ENCODE measurements at places on chromosomes 7 and 10. TPM values are rescaled to one million over a fixed set of nuclear protein-coding genes. Genes with fewer than 3 reads are reported as not detected.

DNA sequence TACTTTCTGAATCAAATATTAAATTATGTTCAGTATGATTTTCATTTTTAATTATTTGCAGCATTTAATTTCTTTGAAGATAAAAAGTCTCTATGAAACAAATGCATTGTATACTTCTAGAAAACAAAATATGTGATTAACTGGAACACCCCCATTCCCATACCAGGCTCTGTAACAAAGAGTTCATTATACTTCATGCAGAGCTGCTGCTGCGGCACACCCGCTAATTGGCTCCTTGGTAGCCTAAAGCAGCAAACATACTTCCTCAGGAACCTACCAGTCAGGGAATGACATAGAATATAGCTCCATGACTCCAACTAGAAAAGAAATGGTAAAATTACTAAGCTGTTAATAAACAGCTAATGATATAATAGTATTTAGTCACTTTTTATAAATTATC is 19.3 kb downstream of the RAB11FIP2 start:
- DNase-seq, result peak; percentile 20

DNA sequence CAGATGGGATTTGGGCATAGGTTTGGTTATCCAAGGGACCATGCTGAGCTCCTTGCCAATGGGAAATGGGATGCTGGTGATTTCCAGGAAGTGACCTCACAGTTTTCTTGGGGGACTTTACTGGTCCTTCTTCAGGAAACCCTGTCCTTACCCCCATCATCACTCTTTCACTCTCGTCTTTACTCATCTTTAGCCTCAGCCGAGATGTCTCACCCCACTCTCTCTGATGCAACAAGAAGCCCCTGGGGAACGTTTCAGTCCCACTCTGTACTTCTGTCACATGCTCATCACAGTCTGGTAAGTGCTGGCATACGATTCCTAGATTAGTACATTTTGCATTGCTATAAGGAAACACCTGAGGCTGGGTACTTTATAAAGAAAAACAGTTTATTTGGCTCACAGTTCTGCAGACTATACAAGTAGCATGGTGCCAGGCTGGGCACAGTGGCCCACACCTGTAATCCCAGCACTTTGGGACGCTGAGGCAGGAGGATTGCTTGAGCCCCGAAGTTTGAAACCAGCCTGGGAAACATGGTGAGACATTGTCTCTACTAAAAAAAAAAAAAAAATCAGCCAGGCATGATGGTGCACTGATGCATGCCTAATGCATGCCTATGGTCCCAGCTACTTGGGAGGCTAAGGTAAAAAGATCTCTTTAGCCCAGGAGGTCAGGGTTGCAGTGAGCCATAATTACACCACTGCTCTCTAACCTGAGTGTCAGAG is 63.5 kb upstream of the VKORC1L1 start:
- DNase-seq, result no peak

DNA sequence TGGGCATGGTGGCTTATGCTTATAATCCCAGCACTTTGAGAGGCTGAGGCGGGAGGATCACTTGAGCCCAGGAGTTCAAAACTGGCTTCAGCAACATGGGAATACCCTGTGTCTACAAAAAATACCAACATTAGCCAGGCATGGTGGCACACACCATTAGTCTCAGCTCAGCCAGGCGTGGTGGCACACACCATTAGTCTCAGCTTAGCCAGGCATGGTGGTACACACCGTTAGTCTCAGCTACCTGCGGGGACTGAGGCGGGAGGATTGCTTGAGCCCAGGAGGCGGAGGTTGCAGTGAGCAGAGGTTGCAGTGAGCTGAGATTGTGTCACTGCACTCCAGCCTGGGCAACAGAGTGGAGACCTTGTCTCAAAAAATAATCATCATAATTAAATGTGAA is 9.0 kb downstream of the LRRC27 start:
- peak; percentile 6 for DNase-seq

Gene DGKI
- 0.68 TPM for total RNA-seq

DNA sequence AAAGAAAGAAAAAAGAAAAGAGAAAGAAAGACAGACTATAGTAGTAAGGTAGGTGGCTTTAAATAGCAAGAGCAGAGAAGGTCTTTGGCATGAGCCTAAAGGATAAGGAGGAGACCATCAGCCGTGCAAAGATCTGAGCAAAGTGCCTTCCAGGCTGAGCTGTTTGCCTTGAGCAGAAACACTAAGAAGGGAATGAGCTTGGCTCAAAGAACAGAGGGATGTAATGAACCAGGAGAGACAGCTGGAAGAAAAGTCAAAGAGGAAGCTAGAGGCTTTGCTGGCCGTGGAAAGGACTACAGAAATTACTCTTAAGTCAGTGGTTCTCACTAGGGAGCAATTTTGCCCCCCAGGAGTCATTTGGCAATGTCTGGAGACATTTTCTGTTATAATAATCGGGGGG is 228.6 kb downstream of the FGFR2 start:
- no peak for DNase-seq

GRCh38 chr10:95288303-95288702 is 2.5 kb downstream of the PDLIM1 start:
- DNase-seq, result no peak

- no peak for DNase-seq
Measured at GRCh38 chr10:13839430-13839990, 252.7 kb downstream of the PRPF18 start.

DNA sequence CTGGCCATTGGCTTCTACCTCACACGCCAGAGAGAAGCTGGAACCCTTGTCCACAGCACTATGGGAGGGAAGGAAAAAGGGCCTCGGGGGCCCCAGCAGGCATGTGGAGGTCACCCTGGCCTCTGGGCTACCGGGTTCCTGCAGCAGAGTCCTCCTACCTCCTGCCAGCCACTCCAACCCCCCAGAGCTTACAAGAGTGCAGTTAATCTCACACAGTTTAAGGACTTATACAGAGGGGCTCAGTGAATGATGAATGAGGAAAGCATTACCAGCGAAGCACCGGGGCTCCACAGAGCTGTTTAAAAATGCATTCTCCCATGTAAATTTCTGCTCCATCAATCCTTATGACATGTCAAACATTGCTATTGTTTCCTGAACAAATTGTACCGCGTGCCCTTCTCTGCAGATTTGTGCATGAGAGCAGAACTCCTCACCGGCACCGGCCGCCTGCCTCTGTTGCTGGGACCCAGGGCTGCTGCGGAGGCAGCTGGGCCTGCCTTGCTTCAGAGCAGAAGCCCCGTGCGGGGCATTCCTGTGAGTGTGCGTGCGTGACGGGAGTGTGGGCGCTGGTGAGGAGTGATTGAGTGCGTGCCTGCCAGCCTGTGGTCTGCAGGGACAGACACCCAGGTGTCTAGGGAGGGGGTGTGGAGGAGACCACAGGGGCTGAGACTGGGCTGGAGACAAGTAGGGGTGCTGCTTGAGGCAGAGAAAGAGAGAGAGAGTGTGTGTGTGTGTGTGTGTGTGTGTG is 52.8 kb downstream of the C10orf105 start:
- DNase-seq, result no peak

Gene TUBB8
- total RNA-seq, result not detected

Gene PRRT4
- total RNA-seq, result 0.42 TPM

Gene PLA2G12B
- total RNA-seq, result 0.65 TPM

Gene SFTPA1
- total RNA-seq, result 11,086 TPM

Gene LRRC61
- total RNA-seq, result 9.0 TPM

Gene FAM131B
- 1.6 TPM for total RNA-seq

- no peak for DNase-seq
Measured at GRCh38 chr7:147429961-147430360, 1160.6 kb upstream of the C7orf33 start.

DNA sequence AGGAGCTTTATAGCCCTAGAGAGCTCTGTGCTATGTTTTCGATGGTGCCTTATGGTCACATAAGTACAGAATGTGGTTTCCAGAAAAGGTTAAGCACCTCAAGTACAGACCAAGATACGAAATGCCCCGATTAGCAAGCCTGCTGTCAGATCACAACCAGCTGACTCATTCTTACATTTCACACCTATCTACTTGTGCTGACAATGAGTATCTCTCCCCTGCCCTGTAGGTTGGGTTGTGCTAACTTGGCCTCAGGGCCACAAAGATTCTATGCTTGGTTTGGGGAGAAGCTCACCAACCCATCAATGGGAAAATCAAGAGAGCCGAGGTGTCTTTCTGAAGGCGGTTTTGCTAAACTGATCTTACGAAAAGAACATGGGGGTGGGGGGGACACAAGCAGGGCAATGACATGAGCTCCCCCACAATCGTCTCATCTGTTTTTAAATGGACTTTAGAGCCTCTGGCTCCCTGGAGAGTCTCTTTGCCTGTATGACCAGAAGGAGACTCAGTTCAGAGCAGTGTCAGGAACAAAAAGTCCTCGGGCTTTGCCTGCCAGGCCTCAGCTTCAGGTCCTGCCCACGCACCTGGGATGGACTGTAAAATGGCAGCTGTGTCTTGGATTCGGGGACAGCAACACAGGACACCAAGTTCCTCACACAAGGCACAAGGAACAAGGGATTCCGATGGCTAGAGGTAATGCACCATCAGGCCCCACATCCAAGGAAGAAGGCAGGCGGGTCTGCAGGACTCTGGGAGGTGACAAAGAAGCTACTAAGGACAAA is 55.1 kb downstream of the FAM53B start:
- DNase-seq, result no peak

GRCh38 chr10:131137223-131137622 is 174.3 kb downstream of the TCERG1L start:
- no peak for DNase-seq

DNA sequence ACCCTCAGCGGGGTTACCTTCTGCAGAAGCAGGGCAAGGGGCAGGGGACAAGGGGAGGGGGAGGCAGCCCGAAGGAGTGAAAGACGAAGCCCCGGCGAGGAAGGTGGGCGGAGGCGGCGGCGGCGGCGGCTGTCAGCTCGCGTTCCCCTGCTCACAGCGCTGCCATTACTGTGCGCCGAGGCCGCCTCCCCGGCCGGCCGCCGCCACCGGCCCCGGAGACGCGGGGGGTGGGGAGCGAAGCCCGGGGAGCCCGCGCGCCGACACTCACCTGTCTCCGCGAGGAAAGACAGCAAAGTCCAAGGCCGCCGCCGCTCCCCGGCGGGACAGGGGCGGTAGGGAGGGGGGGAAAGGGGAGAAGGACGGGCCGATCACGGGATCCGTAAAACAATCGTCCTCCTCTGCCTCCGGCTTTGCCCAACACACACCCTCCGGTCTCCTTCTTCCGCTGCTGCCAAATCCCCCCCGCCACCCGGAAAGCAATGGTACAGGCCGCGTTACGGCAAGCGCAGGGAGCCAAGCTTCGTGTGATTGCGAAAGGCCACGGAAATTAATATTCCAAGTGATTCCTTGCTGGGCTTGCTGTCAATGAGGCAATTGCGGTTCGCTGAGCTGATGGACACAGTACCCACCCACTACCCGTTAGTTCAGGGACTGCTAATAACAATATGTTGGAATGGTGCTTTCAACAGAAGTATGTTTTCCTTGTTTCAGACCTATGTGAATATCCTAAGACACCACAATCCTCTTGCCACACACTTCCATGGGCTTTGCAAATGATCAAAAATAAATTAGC is at the start of gene CUL2:
CUL2 (minus strand) TSS at position 180 of the 793 bp plus-strand sequence. CDS start 19,024 bp downstream, outside the sequence.
- peak; percentile 94 for DNase-seq

Gene FAM25A
- not detected for total RNA-seq

DNA sequence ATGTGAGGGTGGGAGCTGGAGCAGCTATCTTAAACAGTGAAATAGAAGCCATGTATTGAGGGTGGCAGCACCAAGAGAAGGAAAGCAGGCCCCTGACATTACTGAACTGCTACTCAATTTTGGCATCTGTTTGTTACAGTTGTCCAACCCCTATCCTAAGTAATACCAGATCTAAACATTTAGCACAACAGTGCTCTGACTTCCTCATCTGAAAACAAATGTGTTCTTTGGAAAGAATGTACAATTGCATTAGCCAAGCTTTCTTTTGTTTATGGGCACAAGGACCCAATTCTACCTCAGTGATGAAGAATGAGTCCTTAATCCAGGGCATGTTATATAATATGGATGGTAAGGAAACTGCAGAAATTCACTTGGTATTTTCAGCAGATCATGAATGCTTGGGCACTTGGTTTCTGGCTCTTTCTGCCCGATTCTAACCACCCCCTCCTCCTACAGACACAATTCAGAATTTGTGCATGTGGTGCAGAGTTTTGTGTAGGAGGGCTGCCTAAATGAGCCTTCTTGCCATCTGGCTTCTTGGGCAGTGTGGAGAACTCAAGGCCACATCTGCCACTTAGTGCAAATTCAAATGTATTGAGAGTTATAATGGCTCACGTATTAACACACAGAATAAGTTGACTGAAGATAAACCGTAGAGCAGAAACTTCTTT is 36.9 kb upstream of the KMT2E start:
- no peak for DNase-seq

- no peak for DNase-seq
Measured at GRCh38 chr7:105353752-105354328, 34.9 kb downstream of the SRPK2 start.

DNA sequence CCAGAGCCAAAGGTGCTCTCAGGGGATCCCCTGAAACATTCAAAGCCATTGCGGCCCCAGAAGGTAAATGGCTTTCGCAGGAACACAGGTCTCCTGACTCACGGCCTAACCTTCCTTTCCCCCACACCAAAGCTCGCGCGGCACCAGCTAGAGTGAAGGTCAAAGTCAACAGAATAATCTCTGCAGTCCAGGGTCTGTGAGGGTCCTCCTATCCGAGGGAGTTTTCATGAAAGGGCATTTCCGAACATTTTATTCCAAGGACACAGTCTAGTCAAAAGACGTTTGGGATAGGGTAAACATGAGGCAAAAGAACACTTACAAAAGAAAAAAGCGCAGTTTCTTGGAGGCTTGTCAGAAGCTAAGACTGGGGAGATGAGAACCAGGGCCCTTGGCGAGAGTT is 559 bp upstream of the STEAP2 start:
- no peak for DNase-seq

DNA sequence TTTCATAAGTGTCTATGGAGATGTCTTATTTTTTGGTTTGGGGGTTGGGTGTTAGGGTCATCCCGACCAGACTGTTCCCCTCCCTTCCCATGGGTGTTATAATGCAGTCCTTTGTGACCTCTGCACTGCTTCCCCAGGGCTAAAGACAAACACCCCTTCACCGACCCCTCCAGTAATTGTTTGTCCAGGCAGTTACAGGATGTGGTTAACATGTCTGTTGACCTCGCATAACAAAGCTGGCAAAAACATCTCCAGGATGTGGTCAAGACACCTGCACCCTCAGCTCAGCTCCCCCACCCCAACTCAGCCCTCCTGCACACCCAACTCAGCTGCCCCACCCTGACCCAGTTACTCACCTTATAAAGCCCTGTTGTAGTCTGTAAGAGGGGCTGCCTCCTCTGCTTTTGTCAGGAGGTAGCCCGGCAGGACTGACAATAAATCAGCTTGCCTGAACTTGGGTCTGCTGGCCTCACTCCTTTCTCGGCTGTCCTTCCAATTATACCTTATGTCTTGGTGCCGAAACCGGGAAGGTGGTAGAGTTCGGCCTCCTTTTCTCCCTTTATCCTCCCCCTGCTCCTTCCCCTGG is 102.2 kb downstream of the ZNF92 start:
- no peak for DNase-seq

GRCh38 chr10:103609231-103610082 is 116.0 kb downstream of the NEURL1 start:
- no peak for DNase-seq

DNA sequence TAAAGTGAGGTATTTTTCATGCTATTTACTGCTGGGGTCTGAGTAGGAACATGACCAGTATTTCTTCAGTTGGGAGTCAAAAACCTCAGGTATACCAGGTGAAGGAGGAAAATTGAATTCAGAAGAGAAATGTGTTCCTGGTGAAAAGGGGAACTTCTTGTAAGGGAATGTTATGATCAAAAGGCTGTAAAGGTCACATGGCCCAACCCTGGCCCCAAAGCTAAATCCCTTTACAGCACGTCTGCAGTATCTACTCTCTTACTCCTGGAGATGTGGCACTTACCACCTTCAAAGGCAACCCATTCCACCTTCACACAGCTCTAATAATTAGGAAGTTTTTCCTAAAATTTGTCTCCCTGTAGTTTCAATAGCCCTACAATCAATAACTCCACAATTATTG is 15.2 kb downstream of the PIK3AP1 start:
- DNase-seq, result no peak
